Activated CD4-positive, alpha-beta T cell treated with anti-CD3 and anti-CD28 coated beads, Interleukin-2, amount 10 ng/mL, durations not matched to agents 24 days and 14 days (primary cell): ENCODE measurements at places on chromosomes 2 and 18.

DNA sequence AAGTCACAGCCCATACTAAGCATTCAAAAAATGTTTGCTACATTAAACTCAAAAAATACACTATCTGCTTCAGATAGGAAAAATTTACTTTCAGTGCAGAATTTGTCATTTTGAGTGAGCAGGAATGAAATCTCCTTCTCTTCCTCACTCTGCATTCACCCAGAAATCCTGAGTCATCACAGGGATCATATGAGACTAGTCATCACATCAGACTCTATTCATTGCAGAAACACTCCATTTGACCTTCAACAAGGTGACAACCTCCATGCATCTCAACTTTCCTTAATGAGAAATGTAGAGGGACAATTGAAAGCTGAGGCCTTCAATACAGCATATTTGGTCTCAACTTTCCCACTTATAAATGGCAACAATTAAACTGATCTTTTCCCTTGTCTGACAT lies 130.4 kb upstream of the CYP26B1 start:
- DNase-seq = no peak

GRCh38 chr18:48296581-48296980 lies 112.6 kb downstream of the ZBTB7C start:
- no peak for DNase-seq

- DNase-seq = no peak
These were observed 10.2 kb downstream of the SIX3 start for GRCh38 chr2:44951714-44952113.

DNA sequence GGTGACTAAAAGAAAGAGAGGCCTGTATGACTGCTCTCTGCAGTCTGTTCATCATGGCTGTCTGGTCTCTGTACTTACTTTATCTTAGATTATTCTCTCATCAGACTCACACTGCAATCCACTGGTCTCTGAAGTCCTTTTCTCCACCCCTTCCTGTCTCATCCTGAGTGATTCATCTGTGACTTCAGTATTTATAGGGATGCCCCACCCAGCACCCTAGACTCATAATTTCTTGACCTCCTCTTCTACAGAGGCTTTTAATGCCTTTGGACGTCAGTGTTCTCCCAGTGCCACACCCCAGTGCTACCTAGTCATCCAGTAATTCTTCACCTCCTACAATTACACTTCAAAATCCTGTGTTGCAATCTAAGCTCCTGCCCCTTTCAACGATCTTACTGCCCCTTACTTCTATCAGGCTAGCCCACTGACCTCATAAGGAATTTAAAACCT lies 14.9 kb upstream of the ITPRID2 start:
- no peak for DNase-seq
